ENCODE measurements at places on chromosomes 3 and 15. TPM values are rescaled to one million over a fixed set of nuclear protein-coding genes. Genes with fewer than 3 reads are reported as not detected.

DNA sequence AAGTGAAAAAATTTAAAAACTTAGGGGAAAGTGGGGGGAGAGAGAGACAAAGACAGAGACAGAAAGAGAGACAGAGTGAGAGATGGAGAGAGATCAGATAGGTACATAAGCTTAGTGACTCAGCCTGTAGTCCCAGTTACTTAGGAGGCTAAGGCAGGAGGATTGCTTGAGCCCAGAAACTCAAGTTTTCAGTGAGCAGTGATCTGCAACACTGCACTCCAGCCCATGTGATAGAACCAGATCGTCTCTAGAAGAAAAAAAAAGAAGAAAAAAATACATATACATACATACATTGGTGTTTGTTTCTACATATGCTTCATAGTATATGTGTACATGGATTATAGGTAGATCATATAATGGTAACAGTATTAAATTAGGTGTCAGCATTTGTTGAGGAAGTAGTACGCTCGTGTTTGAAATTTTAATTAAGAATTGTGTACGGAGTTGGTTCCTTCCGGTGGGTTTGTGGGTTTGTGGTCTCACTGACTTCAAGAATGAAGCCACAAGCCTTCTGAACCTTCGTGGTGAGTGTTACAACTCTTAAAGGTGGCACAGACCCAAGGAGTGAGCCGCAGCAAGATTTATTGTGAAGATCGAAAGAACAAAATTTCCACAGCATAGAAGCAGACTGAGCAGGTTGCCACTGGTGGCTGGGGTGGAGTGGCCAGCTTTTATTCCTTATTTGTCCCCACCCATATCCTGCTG is 38.3 kb upstream of the SNRPN start:
- no peak for DNase-seq

DNA sequence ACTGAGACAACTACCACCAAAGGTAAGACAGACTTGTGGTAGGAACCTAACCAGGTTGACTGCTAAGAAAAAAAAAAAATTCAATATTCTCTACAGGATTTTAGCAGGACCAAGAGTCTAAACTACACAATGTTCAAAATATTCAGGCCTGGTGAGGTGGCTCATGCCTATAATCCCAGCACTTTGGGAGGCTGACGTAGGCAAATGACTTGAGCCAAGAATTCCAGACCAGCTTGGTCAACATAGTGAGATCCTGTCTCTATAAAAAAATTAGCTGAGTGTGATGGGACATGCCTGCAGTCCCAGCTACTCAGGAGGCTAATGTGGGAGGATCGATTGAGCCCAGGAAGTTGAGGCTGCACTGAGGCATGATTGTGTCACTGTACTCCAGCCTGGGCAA is 341.6 kb upstream of the WNT5A start:
- DNase-seq, result no peak

- no peak for DNase-seq
Measured at GRCh38 chr3:55468251-55468650, 18.9 kb downstream of the WNT5A start.

GRCh38 chr15:61764981-61765380 is 295.3 kb downstream of the VPS13C start:
- DNase-seq, result no peak

- no peak for DNase-seq
Measured at GRCh38 chr3:150278195-150278594, 129.9 kb upstream of the TSC22D2 start.

DNA sequence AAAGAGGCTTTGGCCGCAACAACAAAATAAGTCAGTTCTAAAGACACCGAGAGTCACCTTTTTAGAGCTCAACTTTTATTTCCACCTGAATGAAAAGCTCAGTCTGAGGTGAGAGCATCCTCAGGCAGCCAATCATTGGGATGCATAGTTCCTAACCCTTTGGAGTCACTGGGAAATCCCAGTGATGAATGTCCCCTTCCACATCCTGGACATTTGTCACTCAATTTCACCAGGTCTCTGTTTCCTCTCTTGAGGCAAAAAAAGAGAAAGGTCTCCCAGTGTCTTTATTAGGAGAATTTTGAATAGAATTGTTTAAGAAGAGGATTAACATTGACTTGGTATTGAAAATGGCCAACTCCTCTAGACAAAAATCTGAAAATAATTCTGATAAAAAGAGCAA is 137.5 kb upstream of the SPRED1 start:
- DNase-seq, result no peak

- no peak for DNase-seq
Measured at GRCh38 chr3:43753741-43754715, 63.3 kb downstream of the ABHD5 start.

GRCh38 chr15:89822951-89823711 is 8.5 kb upstream of the ANPEP start:
- DNase-seq, result no peak

GRCh38 chr3:11371747-11372146 is 99.5 kb downstream of the ATG7 start:
- DNase-seq, result no peak

- no peak for DNase-seq
Measured at GRCh38 chr3:98918586-98918985, 17.1 kb upstream of the DCBLD2 start.

DNA sequence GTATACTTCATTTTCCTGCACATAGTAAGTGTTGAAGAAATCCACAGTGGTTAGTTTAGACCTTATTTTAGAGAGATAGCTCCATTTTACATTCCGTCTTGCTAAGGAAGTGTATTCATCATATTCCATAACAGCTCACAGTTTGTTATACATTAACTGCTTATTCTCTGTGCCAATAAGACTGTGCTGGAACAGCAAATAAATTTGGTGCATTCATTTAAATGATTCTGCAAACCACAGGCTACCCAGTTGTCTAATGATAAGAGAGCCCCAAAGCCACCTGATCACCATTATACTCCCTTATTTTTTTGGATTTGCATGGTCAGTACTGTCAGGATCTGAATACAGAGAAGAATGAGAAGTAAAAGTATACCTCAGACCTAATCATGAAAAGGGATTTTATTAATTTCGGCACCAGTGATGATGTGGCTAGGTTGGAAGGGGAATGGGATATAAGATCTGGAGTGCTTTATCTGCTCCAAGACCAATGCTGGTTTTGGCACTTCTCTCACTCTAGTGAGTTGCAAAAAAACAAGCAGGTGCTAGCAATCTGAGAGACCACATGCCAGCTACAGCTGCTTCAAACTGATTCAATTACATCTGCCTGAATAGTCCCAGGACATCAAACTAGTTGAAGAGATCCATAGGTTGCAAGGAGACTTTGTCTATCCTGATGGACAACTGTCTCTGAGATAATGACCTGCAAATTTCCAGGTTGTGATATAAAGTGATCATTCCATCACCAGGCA is 254.8 kb downstream of the ZBTB20 start:
- DNase-seq, result no peak

DNA sequence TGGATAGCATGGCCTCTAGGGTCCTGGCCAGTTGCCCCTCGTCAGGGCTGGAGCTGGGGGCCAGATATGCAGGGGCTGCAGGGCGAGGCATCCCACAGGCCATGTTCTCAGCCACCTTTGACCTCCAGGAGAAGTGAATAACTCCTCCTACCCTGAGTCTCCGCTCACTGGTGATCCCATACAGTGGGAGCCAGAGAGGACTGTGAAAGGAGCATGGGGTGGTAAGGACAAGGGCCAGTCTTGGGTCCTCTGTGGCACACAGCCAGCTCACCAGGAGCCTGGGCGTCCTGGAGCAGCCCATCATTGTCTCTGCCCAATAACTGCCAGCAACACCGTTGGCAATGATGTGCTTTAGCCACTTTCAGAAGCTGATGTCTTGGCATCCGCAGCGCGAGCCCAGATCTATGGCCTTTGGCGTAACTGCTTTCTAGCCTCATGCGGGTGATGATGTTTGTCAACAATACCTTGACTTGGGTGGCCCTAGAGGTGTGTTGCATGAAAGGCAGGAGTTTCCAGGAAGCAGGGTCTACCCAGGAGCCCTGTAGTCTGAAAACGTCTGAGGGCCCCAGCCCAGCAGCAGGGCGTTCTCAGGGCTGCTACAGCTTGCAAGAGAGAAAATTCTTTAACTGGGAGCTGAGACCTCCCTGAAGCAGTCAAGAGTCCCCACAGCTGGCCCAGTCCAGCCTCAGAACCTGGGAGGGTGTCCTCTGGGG is 61.1 kb upstream of the IQSEC1 start:
- DNase-seq, result no peak

DNA sequence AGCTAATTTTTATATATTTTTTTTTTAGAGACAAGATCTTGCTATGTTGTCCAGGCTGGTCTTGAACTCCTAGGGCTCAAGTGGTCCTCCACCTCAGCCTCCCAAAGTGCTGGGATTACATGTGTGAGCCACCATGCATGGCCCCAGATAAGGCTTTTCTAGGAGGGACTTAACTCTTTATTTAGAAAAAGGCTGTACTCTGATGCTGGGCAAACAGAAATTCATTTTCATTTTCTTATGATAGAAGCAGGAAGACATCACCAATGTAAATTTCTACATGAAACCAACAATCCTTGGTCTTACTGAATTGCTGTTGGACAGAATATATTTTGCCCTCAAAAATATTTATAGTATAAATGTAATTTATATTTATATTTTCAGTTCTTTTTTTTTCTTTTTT is 9.6 kb downstream of the NIPA1 start:
- DNase-seq, result no peak

- DNase-seq, result no peak
Measured at GRCh38 chr3:123385981-123386380, 62.9 kb downstream of the ADCY5 start.

DNA sequence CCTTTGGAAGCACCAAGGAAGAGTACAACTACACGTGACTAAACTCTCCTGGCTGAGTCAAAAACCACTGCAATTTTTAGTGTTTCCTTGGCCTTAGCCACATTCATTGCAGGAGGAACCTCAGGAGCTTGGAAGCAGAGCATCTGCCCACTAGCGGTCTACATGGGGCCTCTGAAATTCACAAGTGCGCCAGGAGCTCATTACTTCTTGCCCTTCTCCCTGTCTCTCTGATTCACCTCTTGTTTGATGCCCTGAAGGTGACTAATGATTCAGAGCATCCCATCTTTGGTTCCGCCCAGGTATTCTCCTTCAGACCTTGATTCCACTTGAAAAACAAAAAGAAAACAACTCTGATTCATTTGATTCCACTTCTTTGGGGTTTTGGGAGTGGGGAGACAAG is 201.1 kb upstream of the LPP start:
- DNase-seq, result no peak

- DNase-seq, result no peak
Measured at GRCh38 chr3:184126006-184126405, 9.2 kb upstream of the EIF2B5 start.

DNA sequence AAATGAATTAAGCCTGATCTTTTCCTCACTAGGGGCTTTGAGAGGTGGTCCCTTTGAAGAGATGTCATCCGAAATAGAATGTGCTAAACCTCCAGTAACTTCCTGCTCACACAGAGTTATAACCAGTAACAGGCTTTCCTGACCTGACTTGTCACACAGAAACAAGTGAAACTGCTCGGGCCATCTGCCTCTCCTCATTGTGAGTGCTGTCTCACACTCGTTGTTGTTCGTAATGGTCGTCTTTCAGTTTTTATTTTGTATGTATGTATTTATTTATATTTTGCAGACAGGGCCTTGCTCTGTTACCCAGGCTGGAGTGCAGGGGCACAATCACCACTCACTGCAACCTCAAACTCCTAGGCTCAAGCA is 24.0 kb downstream of the ACSBG1 start:
- DNase-seq, result no peak

DNA sequence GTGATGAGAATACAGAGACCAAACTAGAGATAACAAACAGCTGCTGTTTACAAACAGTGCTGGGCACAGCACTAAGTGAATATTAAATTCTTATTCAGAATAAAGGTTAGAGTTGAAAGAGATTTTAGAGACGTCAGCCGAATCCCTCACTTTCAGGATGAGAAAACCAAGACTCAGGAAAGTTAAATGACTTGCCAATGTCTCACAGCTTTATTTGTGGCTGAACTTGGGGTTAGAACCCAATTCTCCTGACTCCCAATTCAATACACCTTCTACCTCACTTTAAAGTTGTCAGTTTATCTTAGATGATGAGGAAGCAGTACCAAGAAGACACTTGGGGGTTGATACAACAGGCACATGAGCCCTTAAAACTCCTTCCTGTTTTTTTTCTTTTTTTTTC is 180.9 kb downstream of the GAP43 start:
- DNase-seq, result no peak

- DNase-seq, result no peak
Measured at GRCh38 chr3:152185891-152186630, 82.7 kb upstream of the MBNL1 start.

DNA sequence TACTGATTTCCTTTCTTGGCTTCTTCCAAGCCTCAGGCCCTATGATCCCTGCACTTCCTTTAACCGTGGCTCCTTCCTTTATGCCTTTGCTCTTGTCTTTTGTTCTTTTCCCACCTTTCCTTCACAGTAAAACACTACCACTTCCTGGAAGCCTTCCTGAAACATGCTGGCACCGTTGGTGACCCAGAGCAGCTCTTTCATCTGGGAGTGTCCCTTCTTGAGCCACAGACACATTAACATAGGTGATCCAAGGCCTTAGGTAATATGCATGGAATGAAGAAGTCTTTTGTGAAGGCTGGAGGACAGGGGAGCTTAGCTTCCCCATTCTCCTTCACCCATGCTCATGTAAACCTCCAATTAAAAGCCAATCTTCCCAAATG is 39.4 kb downstream of the AMOTL2 start:
- DNase-seq, result no peak

- DNase-seq, result no peak
Measured at GRCh38 chr3:10981961-10982360, 10.6 kb upstream of the SLC6A1 start.

DNA sequence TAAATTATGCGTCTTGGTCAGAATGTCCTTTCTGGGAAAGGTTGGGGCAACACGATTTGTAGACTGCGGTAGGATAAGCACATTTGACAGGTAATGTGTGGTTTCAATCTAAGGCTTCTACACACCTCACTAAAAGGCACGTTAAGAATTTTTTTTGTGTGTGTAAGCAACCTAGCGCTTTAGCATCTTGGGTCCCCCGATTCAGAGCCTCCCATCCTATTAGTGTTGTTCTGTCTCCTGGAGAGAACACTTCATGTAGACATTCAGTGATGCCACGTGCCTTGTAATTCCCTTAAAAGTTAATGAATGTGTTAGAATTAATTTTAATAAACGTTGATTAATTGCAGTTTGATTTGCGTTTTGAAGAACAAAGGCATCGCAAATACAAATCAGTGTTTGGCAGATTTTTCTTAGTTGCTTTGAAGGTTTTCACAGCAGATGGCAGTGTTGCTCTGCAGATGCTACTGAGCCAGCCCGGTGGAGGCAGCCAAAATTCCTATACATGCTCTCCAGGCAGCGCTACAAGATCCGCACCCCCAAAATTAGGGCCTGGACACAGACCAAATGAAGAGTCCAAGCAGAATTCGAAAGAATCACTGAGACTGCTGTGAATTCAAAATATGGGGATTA is 63.5 kb downstream of the OTOL1 start:
- DNase-seq, result no peak

GRCh38 chr3:107817076-107817475 is 273.8 kb downstream of the CD47 start:
- no peak for DNase-seq

GRCh38 chr3:124361566-124361965 is 368.7 kb upstream of the UMPS start:
- DNase-seq, result no peak

SPATA12 gene
- 0.48 TPM for total RNA-seq

ERC2 gene
- total RNA-seq, result 17.0 TPM

CCR1 gene
- total RNA-seq, result not detected

CPLX3 gene
- total RNA-seq, result not detected

PAQR9 gene
- total RNA-seq, result 0.48 TPM

PP2D1 gene
- not detected for total RNA-seq

GOLGA8T gene
- total RNA-seq, result 0.27 TPM

CCR5 gene
- not detected for total RNA-seq

UMPS gene
- total RNA-seq, result 28.5 TPM

SAMD7 gene
- total RNA-seq, result not detected

GOLGA6L4 gene
- total RNA-seq, result 3.6 TPM

CCR3 gene
- total RNA-seq, result not detected

All from kidney epithelial cell (primary cell).